ENCODE measurements at places on chromosomes 7 and 10.

- DNase-seq, result no peak
Measured at GRCh38 chr7:121517591-121517990, 121.5 kb upstream of the FAM3C start.

GRCh38 chr7:46366526-46366925 lies 445.5 kb upstream of the IGFBP3 start:
- DNase-seq, result no peak

- no peak for DNase-seq
Measured at GRCh38 chr10:8189458-8189857, 135.0 kb downstream of the GATA3 start.

GRCh38 chr10:119026301-119027110 lies 3.0 kb upstream of the NANOS1 start:
- no peak for DNase-seq

DNA sequence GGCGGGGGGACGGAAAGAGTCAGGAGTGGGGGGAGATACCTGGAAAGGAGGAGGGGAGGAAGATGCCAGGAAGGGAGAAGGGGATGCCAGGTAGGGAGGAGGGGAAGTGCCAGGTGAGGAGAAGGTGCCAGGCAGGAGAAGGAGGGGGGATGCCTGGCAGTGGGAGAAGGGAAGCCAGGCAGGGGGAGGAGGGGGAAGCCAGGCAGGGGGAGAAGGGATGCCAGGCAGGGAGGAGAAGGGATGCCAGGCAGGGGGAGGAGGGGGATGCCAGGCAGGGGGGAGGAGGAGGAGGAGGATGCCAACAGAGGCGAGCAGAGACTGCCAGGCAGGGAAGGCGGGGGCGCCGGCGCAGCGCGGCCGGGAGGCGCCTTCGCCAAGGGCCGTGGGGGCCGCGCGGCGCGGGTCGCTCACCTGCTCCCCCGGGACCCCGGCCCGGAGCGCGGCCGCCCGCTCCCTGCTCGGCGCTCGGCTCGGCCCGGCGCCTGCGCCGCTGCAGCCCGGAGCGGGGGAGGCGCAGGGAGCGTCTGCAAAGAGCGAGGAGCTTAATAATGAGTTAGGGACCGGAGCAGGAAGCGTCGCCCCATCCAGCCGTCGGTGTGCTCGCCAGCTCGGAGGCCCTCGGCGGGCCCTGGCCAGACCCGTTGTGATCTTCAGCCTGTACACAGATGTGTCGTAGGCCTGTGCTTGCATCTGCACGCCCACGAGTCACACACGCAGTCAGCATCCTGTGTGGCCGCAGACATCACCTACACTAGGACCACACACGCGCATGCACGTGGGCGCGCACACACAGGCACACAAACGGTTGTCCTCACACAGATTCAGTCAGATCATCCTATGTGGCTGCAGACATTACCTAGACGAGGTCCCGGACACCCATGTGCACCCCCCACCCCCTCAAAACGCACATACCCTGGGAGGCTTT lies 28.4 kb upstream of the SMARCD3 start:
- DNase-seq, result peak; percentile 57

DNA sequence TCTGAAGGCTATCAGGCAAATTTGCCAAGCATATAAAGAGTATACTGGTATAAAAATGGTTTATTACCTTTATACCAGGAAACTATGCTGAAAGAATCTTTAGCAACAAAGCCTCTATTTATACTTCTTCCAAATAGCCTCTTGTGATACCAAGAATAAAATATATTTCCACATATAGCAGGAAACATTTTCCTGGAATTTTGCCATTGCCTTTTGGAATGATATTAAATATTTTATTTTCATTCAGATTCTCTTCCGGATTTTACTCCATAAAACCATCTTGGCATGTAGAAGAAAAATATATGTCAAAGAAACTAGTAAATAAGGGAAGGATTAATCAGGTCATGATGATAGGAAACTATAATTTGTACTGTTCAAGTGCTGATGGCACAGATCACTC lies 17.7 kb downstream of the SOSTDC1 start:
- no peak for DNase-seq

DNA sequence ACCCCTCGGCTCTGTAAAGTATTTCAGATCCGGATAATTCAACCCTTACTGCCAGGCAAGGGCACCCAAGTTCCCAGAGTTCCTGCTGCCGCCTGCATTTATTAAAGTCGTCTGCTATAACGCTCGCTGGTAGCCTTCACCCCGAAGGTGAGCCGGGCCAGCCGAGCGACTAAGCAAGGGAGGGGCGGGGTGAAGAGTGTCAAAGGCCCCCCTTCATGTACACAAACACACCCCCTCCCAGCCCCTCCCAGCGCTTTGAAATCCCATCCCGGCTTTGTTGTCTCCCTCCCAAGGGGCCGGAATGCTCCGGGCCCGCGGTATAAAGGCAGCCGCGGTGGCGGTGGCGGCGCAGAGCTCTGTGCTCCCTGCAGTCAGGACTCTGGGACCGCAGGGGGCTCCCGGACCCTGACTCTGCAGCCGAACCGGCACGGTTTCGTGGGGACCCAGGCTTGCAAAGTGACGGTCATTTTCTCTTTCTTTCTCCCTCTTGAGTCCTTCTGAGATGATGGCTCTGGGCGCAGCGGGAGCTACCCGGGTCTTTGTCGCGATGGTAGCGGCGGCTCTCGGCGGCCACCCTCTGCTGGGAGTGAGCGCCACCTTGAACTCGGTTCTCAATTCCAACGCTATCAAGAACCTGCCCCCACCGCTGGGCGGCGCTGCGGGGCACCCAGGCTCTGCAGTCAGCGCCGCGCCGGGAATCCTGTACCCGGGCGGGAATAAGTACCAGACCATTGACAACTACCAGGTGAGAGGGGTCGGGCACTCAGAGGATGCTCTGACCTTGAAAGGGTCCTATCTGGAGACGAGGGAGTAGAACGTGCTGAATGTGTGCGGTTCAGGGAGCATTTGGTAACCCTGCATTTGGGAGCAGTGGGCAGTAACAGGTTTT lies at the start of gene DKK1:
DKK1 (plus strand) TSS at position 349 of the 889 bp plus-strand sequence; CDS start at position 503, 154 bp downstream.
- peak; percentile 92 for DNase-seq

DNA sequence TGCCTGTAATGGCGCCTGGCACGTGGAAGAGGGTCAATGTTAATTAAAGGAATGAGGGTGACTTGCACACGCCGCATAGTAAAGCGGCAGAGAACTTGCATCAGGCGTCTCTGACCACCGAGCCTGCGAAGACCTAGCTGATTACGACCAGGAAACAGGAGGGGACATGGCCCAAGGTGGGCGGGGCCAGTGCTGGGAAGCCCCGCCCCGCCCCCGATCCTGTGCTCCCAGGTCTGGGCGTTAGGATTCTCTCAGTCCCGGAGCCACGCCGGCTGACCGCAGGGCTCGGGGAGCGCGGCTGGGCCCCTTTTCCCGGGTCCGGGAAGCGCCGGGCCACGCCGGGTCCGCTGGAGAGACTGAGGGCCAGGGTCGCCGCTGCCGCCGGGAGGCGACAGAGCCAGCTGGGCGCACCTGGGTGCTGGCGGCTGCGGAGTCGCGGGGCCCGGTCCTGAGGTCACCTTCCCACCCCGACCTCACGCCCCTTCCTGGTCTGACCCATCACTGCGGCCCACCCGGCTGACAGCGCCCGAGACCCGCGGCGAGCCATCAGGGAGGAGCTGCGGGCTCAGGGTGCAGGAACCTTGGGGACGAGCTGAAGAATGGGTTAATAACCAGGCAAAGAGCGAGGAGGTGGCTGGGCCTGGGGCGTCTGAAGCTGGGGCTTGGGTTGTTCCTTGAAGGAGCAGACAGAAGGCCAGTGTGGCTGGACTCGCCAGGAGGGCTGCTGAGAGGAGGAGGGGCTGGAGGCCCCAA lies 23.0 kb upstream of the GRID1 start:
- DNase-seq, result peak; percentile 36

DNA sequence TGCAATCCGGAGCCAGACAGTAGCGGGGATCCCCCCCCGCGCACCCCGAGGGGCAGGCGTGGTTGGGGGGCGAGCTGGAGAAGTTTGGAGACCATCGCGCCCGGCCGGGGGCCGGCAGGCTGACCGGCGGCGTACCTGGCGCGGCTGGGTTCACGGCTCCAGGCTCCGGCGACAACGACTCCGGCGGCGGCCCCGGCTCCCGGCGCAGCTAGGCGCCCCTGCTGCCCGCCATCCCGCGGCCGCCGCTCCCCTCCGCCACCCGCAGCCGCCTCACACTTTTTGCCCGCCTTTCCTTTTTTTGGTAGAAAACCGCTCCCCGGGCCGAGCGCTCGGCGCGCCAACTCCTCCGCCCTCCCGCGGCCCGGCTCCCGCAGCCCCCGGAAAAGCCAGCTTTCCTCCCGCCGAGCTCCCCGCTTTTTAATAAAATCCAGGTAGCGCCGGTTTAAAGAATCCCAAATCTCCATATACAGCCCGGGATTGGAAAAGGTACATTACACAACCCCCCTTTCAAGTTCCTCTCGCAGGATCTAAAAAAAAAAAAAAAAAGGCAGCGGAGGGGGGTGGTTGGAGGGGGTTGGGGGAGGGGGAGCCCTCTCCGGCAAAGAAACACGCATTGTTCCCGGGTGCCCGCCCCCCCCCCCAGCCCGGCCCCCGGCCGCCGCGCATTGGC lies at the start of gene TNRC18:
TNRC18 (minus strand) TSS at position 529 of the 670 bp plus-strand sequence. CDS start 2,588 bp downstream, outside the sequence.
- DNase-seq, result no peak
